Uterus (tissue), 4 donors: ENCODE measurements at places on chromosomes 7 and 10. TPM values are rescaled to one million over a fixed set of nuclear protein-coding genes. Genes with fewer than 3 reads are reported as not detected.

Gene NFE2L3
- total RNA-seq = 6.2 TPM

Gene HOXA11
- total RNA-seq = 63.5 TPM

- peak; percentile 17 for DNase-seq
Observed at GRCh38 chr7:43439631-43440401, 143.1 kb upstream of the STK17A start.

GRCh38 chr7:134548877-134549276, at the start of gene AKR1B15:
Gene AKR1B15, plus strand, starts transcription at chr7:134549110. Its CDS starts 15,510 bp downstream, at chr7:134564620.
- no peak for DNase-seq

DNA sequence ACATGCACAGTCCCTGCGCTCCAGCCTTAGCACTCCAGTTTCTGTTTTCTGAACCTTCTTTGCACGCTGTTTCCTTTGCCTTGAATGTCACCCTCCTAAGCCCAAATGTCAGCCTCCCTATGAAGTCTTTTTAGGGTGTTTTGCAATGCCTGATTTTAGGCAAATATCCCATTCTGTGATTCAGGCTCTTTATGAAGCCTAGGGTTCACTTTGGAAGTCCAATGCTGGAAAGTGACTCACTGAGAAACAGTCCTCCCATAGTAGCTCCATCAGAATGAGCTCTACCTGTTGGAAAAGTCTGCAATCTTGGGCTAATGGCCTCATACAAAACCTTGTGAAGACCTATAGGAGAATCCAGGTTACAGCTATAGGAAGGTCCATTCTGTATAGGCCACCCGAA, 5.3 kb downstream of the LAMB4 start:
- no peak for DNase-seq

- DNase-seq = peak; percentile 43
Observed at GRCh38 chr10:30436191-30436611, 2.2 kb downstream of the MAP3K8 start.

- no peak for DNase-seq
Observed at GRCh38 chr10:44353721-44354120, 31.2 kb downstream of the CXCL12 start.
